Substantia nigra (tissue), 51 donors: ENCODE measurements at places on chromosomes 7 and 10.

- peak; percentile 8 for DNase-seq
Observed at GRCh38 chr7:18541181-18541870, 45.8 kb downstream of the HDAC9 start.

DNA sequence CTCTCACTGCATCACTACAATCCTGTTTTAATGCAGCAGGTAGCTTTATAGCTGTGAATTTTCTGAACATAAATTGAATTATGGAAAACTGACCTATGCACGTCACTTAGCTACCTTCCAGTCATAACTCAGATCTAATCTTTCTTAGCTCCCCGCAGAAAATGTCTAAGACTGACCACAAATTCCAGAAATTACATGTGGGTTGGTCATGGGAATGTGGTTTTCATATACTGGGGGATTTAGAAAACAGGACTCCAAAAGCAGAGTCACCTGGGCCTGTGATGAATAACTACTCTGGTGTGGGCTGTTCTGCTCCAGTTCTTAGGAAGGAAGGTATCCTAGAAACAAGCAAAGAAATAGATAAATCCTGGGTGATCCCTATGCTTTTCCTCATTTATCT, 178.4 kb upstream of the LRRTM3 start:
- no peak for DNase-seq

DNA sequence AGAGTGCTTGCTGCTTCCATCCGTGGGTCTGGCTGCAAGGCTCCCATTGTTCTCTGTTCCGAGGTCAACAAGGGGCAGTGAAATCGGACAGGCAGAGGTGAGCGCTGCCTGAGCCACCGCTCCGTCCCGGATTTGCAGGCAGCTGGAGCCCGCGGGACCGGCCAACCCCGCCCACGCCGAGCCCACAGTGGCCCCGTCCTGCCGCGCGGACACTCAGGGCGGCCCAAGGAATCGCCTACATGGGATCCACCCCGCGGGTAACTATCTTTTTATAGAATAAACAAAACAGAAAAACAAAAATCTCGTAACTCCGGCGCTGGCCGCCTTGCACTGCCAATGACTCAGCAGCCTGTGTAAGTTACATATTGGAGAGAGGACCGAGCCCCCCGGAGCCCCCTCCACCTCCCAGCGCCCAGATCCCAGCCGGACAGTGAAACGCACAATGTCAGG, 1.9 kb downstream of the BNIP3 start:
- no peak for DNase-seq

- no peak for DNase-seq
Observed at GRCh38 chr10:118467200-118467599, 125.1 kb upstream of the FAM204A start.

GRCh38 chr10:43377424-43377883, 6.0 kb downstream of the FXYD4 start:
- DNase-seq: no peak

DNA sequence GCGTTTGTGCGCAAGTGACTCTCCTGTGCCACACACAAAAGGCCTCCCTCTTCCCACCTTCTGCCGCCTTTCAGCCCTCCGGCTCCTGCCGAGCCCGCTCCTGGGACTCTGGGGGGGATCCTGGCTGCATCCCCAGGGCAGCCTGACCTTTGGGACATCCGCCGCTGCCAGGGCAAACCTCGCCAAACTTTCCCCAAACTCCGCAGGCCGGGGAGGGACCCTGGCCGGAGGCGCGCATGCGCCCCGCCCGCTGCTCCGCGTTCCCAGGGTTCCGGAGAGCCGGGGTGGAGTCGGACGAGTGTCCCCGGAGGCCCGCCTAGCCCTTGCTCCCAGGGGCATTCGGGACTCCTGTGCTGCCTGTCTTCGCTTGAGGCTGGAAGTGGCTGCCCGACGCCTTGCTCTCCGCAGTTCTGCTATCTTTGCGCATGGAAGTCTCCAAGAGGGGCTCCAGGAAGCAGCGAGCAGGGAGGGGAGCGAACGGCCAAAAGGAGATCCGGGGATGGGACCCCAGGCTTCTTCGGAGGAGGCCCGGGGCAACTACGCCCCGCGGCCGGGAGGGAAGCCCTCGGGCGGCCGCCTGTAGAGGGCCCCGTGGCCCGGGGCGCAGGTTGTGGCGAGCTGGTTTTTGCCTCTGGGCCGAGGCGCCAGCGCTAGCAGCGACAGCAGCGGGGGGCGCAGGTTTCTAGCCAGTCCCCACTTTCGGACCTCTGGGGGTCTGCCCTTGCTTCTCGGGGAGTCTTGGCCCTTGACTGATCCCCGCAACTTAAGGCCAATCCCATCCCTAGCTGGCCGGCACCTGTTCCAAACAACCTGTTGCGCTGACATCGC, 7.0 kb downstream of the PTF1A start:
- DNase-seq: no peak

- DNase-seq: no peak
Observed at GRCh38 chr10:103850572-103850895, 4.8 kb downstream of the SH3PXD2A start.

GRCh38 chr10:114749014-114749413, 72.6 kb upstream of the FHIP2A start:
- DNase-seq: no peak

- no peak for DNase-seq
Observed at GRCh38 chr10:57015595-57016318, 654.7 kb upstream of the ZWINT start.
